CD4-positive, alpha-beta T cell treated with Interleukin-10 for 1 hour (primary cell): ENCODE measurements at places on chromosomes 13 and 19.

DNA sequence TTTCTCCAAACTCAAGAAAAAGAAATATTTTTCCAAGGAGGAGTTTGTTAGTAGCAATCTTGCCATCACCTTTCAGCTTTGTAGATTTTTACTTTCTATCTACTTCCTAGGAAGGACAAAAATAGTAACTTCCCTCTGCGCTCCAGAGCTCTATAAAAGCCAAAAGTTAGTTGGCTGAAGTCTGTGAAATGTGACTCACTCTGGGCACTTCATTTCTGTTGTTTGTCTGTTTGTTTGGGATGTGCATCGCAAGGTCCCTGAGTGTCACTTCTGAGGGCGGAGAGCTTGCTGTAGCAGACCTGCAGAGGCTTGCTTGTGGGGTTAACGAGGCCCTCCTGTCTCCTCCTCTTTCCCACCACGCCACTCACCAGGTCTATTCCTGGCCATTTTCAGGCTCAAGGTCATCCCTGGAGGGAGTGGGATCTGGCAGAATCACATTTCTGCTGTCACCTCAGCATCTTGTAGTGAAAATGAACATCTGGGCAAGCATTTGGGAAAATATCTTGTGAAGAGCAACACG is 307.6 kb downstream of the GPC6 start:
- DNase-seq = no peak

- DNase-seq = no peak
Observed at GRCh38 chr19:42872608-42873007, 6.9 kb downstream of the PSG1 start.

GRCh38 chr19:49555600-49556411 is 24.6 kb downstream of the NOSIP start:
- DNase-seq = peak; percentile 86

GRCh38 chr13:106101201-106101600 is 434.3 kb downstream of the EFNB2 start:
- no peak for DNase-seq

DNA sequence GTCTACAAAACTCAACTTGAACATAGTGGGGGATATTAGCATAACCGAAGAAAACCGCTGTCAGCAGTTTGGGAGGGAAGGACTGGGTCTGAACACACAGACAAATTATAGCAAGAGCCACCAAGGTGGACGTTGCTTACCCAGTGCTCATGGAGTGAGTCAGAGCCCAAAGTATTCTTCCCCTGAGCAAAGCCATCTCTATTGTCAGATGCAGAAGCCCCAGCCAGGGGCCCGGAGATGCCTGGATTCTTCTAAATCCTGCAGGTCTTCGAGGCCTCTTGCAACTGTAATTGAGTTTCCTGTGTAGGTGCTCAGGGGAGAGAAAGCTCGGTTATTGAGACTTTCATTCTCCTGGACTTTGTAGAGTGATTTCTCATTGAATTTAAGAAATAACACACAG is 384.5 kb downstream of the IRS2 start:
- DNase-seq = no peak

DNA sequence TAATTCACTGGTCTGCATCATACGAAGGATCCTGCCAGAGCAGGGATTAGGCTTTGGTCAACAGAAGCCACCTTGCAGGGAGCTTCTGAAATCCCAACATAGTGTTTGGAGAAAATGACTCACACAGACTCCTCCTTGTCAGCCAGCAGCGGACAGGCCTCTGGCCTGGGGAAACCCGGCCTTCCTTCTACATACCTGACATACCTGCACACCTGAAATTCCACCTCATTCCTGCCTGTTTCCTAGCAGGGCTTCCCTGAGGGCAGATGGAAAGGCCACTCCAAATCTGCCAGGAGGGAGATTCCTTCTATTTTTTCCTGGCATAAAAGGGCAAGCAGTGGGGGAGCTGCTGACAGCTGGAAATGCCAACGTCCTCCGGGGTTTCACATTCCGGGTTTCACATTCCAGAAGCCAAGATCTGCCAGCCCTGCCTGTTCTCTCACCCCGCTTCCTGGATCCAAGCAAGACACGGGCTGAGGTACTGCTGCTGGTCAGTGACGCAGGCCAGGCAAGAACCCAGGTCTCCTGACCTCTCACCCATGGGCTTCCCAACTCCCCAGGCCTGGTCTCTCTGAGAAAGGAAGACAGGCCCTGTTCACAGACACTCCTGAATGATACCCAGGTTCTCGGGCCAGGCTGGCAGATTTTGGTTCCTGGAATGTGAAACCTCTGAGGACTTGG is 18.2 kb upstream of the IGFL1 start:
- DNase-seq = no peak

GRCh38 chr19:46902402-46902766 is 41.6 kb downstream of the ARHGAP35 start:
- DNase-seq = no peak

GRCh38 chr13:59946944-59947343 is 216.8 kb downstream of the DIAPH3 start:
- DNase-seq = no peak

- no peak for DNase-seq
Observed at GRCh38 chr13:70960841-70961443, 852.7 kb upstream of the KLHL1 start.

- no peak for DNase-seq
Observed at GRCh38 chr19:10226376-10227025, 4.6 kb downstream of the S1PR2 start.

DNA sequence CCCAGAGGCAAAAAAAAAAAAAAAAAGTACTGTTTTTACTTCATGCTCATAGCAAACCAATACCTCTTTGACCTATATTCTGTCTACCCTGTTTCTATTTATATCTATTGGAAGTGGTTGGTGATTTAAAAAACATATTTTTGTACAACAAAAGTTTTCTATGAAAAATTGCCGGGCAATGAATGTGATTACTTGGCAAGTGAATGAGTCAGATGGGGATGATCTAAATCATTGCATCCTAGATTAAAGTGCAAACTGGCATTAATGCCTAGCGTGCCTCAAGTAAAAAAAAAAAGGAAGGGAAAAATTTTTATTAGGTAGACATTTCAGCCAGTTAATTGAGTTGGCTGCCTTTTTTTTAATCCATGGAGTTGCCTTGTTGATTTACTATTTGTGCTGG is 500.6 kb downstream of the KCTD12 start:
- DNase-seq = no peak

- DNase-seq = no peak
Observed at GRCh38 chr13:93422980-93423543, 196.5 kb downstream of the GPC6 start.

- no peak for DNase-seq
Observed at GRCh38 chr13:111265701-111266035, 54.8 kb upstream of the TEX29 start.

DNA sequence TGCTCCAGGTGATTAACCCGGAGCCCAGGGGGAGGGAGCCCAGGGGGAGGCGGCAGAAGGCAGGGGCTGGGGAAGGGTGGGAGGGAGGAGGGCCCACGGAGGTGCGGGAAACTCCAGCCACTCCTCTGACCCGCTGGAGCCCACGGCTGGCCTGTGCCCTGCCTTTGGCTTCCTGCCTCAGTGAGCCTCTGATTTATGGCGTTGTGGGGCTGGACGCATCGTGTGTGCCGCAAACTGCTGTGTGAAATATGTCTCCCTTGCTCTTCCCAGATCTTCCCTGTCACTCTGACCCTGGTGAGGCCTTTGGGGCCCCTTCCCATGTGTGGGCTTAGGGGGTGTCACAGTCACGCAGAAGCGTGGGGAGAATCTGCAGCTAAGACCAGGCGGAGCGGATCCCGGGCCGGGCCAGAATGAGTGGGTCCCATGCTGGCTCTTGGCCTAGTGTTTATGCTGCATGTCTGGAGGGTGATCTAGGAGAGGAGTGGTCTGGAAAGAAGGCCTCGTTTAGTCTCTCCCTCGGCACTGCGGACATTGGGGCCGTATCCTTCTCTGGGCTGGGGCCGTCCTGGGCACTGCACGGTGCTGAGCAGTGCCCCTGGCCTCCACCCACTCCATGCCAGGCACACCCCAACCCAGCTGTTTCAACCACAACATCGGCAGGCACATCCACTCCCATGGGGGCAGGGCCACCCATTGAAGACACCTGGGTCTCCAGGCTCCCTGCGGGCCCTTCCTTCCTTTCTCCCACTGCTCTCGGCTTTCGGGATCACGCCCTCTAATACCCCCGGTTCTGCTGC is 123.0 kb downstream of the KDM4B start:
- DNase-seq = no peak

DNA sequence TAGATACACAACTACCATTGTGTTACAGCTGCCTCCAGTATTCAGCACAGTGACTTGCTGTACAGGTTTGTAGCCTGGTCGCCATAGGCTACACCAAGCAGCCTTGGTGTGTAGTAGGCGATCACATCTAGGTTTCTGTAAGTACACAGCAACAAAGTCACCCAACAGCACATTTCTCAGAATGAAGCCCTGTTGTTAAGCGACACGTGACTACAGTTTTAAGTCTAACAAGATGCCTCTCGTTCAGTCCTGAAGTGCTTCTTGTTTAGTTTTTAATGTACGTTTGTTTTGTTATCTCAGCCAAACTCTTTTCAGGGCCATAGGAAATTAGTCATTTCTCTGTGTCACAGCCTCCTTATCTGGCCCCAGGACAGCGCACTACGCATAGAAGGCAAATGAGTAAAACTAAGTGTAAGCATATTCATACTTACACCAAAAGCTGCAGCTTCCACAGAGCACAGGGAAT is 50.0 kb upstream of the GPR183 start:
- peak; percentile 64 for DNase-seq

DNA sequence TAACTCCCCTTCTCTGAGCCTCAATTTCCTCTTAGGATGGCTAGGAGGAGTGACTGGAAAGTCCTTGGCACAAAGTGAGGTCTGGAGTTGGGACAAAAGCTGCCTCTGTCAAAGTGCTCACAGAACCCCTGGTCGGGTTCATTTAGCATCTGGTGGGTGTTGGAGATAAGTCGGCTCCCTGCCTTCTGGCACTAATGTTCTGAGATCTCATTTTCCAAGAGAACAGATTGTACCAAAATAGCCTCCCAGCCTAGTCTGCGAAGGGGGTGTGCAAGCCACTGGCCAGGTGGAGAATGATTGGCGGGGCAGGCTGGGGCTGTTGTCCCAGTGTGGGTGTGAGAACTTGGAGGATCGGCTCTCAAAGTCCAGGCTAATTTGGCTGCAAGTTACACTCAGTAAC is 20.7 kb upstream of the NWD1 start:
- no peak for DNase-seq

- DNase-seq = no peak
Observed at GRCh38 chr13:100536643-100537180, 51.9 kb downstream of the GGACT start.

GRCh38 chr13:73521290-73521624 is 462.5 kb downstream of the KLF5 start:
- peak; percentile 39 for DNase-seq

- no peak for DNase-seq
Observed at GRCh38 chr13:71924931-71925330, 57.9 kb upstream of the DACH1 start.

DNA sequence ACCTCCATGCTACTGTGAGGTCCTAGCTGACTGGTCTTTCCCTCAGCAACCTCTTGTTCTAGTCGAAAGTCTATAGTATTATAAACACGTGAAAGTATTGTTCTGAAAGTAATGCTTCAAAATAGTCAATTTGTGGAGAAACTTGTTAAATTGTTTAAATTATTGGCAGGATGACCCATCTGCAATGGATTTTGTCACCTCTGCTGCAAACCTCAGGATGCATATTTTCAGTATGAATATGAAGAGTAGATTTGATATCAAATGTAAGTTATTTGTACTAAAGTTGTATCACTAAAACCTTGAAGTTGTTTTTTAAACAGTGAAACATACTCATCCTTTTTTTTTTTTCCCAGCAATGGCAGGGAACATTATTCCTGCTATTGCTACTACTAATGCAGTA is 25.9 kb downstream of the UBA2 start:
- no peak for DNase-seq

DNA sequence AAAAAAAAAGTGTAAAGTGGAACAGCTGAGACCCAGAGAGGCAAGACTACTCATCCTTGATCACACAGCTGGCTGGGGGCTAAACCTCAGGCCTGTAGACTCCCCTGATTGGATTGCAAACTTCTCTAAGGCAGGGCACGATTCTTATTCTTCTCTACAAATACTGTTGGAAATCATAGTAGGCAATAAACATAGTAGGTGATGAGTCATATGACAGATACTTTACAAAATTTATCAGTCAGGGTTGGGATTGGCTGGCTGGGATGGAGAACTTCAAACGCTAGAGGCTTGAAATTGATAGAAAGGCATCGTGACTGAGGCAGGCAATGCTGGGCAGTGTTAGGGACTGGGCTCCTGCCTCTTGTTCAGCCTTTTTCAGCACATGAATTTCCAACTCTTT is 5.9 kb upstream of the MATK start:
- no peak for DNase-seq

- DNase-seq = no peak
Observed at GRCh38 chr13:27968316-27969081, 616 bp downstream of the CDX2 start.

DNA sequence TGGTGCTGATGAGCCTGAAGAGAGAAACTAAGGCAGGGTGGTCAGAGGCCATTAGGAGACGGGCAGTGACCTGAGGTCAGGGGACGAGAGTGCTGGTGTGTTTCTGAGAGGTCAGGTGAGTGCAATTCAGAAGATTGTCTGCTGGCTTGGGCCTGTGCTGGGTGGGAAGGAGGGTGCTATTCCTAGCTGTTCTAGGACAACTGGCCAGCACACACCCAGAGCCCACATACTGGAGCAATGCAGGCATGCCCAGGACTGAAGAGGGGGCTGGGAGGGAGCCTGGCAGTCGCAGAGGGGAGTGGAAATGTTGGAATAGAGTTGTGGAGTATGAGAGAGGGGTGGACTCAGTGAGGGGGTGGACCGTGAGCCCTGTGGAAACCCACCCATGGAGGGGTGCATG is 16.5 kb downstream of the ARHGEF7 start:
- DNase-seq = no peak

DNA sequence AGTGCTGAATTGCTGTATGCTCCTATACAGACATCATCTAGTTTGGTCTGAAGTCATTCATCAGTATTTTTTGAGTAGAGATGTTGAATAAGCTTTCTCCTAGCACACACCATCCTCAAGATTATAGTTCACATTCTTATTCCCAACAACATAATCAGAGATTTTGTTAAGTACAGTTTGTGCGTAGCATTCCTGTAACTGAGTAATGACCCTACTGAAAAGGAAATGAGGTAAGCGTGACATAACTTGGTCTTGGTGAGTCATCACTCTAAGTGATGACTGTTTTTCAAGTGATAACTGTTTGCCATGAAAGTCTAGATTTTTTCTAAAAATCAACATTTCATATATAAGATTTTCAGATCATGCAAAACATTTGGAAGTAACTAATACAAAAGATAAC is 18.5 kb upstream of the FAM216B start:
- DNase-seq = no peak

GRCh38 chr13:114099191-114099590 is 33.2 kb downstream of the RASA3 start:
- no peak for DNase-seq

DNA sequence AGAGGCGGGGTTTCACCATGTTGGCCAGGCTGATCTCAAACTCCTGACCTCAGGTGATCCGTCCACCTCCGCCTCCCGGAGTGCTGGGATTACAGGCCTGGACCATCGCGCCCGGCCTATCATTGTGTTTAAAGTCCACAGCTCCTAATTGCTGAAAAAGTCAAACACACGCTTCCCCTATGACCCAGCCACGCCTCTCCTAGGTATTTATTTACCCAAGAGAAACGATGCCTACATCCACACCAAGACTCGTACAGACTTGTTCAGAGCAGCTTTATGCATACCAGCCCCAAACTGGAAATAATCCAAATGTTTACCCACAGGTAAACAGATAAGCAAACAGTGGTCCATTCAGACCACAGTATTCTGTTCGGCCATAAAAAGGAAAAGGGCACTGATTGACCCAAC is 15.1 kb downstream of the ZNRF4 start:
- DNase-seq = no peak

- DNase-seq = no peak
Observed at GRCh38 chr13:66536746-66537145, 693.4 kb downstream of the PCDH9 start.
